ENCODE measurements at places on chromosomes 4 and X. TPM values are rescaled to one million over a fixed set of nuclear protein-coding genes. Genes with fewer than 3 reads are reported as not detected.

- DNase-seq: no peak
Observed at GRCh38 chrX:13109817-13110216, 65.4 kb upstream of the FAM9C start.

GRCh38 chr4:40423735-40424134, 88.6 kb downstream of the CHRNA9 start:
- no peak for DNase-seq

DNA sequence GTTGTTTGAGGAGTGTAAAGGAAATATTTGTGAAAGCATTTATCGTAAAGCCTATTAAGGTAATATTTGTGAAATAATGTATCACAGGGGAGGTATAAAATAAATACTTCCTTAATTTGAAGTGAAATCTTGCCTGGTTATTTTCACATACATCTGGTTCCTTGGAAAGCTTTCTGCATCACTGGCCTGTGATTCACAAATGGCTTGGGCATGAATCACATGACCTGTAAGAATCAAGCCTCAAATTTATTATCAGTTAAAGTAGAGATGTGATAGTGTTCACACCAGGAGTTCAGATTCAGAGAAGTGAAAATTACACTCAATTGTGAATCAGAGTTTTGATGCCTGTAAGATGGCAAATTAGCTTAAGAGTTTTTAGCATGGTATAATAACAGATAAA, 1911.4 kb downstream of the STIM2 start:
- no peak for DNase-seq

DNA sequence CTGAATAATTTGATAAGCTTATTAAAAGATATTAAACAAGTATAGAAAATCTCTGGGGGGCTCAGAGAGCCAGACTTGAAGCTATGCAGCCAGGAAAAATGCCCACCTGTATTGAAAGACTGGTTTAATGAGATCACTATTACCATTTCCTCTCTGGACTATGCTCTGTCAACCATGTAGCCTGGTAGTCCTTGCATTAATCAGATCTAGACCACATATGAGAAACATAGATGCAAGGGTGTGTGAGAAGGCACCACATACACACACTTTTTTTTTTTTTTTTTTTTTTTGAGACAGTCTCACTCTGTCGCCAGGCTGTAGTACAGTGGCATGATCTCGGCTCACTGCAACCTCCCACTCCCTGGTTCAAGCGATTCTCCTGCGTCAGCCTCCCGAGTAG, 75.9 kb upstream of the ATP8A1 start:
- no peak for DNase-seq

GRCh38 chr4:38146383-38146782, 186.2 kb downstream of the PTTG2 start:
- no peak for DNase-seq

Gene MAGEA8
- total RNA-seq: not detected

Gene TMEM192
- 13.8 TPM for total RNA-seq

DNA sequence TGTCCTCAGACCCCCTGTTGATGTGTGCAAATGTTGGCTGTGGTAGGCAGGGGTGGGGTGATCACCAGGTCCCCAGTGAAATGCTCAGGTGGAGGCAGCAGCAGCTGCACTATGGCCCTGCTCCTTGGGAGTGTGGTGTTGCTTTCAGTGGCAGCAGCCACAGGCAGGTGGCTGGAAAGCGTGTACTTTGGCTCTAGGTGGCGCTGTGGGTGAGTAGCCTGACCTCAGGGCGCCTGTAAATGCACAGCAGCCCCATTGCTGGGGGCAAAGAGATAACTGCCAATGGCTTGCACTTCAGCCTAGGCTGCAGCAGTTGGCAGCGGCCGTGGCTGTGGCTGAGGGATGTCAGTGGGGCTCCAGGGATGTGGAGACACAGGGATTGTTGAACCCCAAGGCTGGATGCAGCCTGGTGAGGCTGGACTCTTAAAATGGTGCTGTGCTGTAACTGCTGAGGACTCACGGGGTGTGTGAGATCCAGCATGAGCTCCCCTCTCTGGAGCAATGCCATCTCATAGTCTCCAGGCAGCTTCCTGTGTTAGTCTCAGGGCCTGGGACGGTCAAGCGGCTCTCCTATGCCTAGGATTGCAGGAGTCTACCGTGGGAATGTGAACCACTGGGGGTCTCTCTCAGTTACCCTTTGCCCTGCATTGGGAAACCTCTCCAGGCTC, 421.7 kb upstream of the HTR2C start:
- no peak for DNase-seq
